Ascending aorta (tissue), 2 donors: ENCODE measurements at places on chromosomes 7 and 10.

DNA sequence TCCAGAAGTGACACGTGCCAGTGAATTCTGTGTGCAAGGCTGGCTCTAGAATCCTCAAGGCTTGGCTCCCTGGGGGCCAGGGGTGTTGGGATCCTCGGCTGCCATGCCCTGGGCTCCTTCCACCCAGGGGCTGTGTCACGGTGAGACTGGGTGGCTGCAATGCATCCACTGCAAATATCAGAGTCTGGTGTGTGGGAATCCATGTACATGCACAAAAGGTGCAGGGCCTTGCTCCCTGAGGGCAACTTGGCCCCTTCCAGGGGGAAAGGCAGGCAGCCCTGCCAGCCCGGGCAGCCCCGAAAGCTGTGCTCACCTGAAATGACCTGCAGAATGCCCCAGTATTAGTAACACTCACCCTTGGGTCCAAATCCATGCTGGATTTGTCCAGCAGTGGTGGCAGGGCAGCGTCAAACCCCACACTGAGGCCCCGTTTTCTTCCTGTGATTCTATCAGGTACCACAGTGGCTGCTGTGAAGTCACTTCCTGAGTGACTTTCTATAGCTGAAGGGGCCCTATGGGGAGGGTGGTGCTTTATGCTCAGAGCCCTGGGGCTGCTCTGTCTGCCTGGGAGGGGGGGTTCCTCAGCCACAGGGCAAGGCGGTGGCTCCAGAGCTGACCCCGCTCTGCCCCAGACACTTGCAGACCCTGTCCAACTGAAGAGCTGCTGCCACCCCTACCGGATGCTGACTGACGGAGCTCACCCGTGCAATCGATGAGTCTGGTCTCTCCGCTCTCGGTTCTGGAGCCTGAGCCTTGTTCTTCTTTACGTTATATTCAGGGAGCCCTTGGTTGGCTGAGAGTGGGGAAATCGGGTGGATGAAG is 317.7 kb downstream of the GLRX3 start:
- H3K27ac ChIP-seq: no peak overlapping the region
- no peaks in the 10 kb centered on the region for H3K4me1 ChIP-seq
- H3K36me3 ChIP-seq: no peaks in the 10 kb centered on the region
- H3K4me3 ChIP-seq: no peak overlapping the region

DNA sequence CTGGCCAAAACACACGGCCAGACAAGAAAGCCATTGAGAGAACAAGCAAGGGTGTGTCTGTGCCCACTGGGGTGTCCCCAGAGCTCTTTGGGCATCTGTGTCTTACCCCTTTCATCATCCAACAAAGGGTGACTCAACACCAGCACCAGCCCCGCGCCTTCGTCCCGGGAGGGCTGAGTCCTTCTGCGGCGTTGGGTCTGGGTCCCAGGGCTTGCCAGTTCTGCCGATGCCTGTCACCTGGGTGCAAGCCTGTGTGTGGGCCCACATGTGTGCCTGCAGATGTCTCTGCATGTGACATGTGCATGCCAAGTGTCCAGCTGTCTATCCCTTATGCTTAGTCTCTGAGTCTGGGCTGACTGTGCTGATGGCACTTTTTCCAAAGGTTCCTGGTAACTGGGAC is 24.4 kb upstream of the ELN start:
- peaks cover 22% of the 10 kb centered on the region for H3K4me1 ChIP-seq
- no peak overlapping the region for H3K4me3 ChIP-seq
- H3K36me3 ChIP-seq: no peaks in the 10 kb centered on the region
- DNase-seq: no peak
- peak overlapping the region; percentile 99 for H3K27ac ChIP-seq
- no peaks in the 10 kb centered on the region for H3K27me3 ChIP-seq

- no peaks in the 10 kb centered on the region for H3K27me3 ChIP-seq
- no peak overlapping the region for H3K4me3 ChIP-seq
- DNase-seq: no peak
- peak overlapping the region; percentile 68 for H3K27ac ChIP-seq
- no peaks in the 10 kb centered on the region for H3K36me3 ChIP-seq
Measured at GRCh38 chr10:28993861-28994260, 295.0 kb upstream of the LYZL1 start.

- H3K27me3 ChIP-seq: no peaks in the 10 kb centered on the region
- no peaks in the 10 kb centered on the region for H3K36me3 ChIP-seq
- no peak overlapping the region for H3K4me3 ChIP-seq
- no peak for DNase-seq
- H3K4me1 ChIP-seq: no peaks in the 10 kb centered on the region
Measured at GRCh38 chr10:98673171-98673782, 226.5 kb upstream of the HPS1 start.

DNA sequence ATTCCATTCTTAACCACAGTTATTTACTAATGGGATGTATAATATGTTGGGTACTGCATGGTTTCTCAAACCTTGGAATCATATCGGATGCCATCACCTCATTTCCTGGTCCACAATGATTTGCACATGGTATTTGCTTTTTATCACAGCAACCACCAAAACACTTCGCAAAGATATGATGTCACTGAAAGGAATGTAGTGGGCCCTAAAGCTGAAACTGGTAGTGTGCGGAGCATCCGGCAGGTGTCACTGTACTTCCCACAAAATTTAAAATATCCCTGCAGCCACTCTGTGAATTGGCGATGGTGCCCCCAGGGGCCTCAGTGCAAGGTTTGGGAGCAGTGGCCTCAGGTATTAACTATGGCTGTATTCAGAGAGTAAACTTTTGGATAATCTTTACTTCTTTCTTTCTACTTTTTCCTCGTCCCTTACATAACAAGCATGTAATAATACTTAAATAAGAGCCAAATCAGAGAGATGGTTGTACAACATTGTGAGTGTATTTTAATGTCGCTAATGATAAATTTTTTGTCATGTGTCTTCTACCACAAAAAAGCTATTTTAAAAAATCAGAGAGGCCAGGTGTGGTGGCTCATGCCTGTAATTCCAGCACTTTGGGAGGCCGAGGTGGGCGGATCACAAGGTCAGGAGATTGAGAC is 66.2 kb downstream of the FAM241B start:
- no peaks in the 10 kb centered on the region for H3K36me3 ChIP-seq
- no peak overlapping the region for H3K4me3 ChIP-seq
- DNase-seq: no peak
- no peaks in the 10 kb centered on the region for H3K4me1 ChIP-seq
- H3K27ac ChIP-seq: no peak overlapping the region
- no peaks in the 10 kb centered on the region for H3K27me3 ChIP-seq

DNA sequence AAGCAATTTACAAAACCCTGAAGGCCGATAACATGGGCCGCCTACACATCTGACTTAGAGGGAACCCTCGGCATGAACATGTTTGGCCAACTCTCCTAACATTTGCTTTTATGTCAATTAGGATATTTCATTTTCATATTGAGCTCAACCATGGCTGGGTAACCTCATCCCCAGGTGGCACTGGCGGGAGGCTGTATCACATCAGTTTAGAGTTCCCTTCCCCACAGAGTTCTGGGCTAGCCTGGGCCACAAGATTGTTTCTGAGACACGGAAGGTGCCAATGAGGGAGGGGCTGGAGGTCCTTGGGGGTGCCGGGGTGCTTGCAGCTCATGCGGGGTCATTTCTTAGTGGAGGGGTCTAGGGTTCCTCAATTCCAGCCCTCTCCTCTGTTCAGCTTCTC is 386.5 kb upstream of the MKI67 start:
- no peaks in the 10 kb centered on the region for H3K36me3 ChIP-seq
- no peaks in the 10 kb centered on the region for H3K4me1 ChIP-seq
- no peaks in the 10 kb centered on the region for H3K27me3 ChIP-seq

GRCh38 chr10:60883187-60883586 is 60.8 kb downstream of the RHOBTB1 start:
- H3K4me1 ChIP-seq: no peaks in the 10 kb centered on the region
- H3K27me3 ChIP-seq: no peaks in the 10 kb centered on the region
- peaks cover 4% of the 10 kb centered on the region for H3K36me3 ChIP-seq
- H3K27ac ChIP-seq: no peak overlapping the region
- no peak overlapping the region for H3K4me3 ChIP-seq

GRCh38 chr7:69429911-69430383 is 168.3 kb upstream of the AUTS2 start:
- H3K27me3 ChIP-seq: peaks cover 9% of the 10 kb centered on the region
- no peaks in the 10 kb centered on the region for H3K36me3 ChIP-seq
- H3K4me1 ChIP-seq: no peaks in the 10 kb centered on the region
- H3K4me3 ChIP-seq: peak overlapping the region; percentile 18

DNA sequence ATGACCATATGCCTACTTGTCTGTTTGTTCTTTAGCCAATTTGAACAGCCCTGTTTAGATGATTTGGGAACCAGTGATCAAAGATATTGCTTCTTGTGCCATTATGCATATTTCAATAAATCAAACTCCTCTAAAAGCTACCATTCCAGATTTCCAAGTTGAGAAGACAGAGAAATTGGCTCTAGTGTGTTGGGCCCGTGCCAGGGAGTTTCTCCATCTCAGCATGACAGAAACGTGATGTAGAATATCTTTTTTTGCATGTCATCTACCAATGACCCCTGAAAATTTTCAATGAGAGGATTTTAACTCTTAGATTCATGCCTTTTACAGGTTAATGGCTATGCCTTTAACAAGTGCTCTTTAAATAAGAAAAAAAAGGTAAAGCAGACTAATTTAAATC is 50.7 kb upstream of the CABCOCO1 start:
- no peaks in the 10 kb centered on the region for H3K27me3 ChIP-seq
- DNase-seq: no peak
- no peaks in the 10 kb centered on the region for H3K36me3 ChIP-seq
- no peak overlapping the region for H3K27ac ChIP-seq
- H3K4me3 ChIP-seq: no peak overlapping the region
- no peaks in the 10 kb centered on the region for H3K4me1 ChIP-seq

DNA sequence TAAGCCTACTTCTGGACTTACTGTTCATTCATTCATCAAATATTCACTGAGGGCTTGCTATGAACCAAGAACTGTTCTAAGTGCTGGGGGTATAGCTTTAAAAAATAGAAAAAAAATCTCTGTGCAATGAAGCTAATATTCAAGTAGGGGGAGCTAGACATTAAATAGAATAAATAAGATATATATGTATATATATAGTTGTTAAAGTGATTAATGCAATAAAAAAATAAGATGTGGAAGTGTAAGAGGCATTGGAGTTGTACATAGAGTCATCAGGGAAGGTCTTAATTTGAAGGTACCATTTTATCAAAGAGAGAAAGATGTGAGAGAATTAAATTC is 181.2 kb upstream of the AGR3 start:
- no peak for DNase-seq
- no peak overlapping the region for H3K4me3 ChIP-seq
- no peaks in the 10 kb centered on the region for H3K36me3 ChIP-seq
- H3K27me3 ChIP-seq: no peaks in the 10 kb centered on the region
- no peak overlapping the region for H3K27ac ChIP-seq

- H3K27ac ChIP-seq: no peak overlapping the region
- H3K27me3 ChIP-seq: no peaks in the 10 kb centered on the region
- no peaks in the 10 kb centered on the region for H3K36me3 ChIP-seq
- H3K4me1 ChIP-seq: no peaks in the 10 kb centered on the region
Measured at GRCh38 chr7:66913118-66914037, 7.6 kb upstream of the TMEM248 start.

- no peak for DNase-seq
- H3K27me3 ChIP-seq: no peaks in the 10 kb centered on the region
- H3K4me3 ChIP-seq: no peak overlapping the region
- no peak overlapping the region for H3K27ac ChIP-seq
- H3K4me1 ChIP-seq: no peaks in the 10 kb centered on the region
Measured at GRCh38 chr7:78134774-78135173, 336.2 kb downstream of the PHTF2 start.

- no peak overlapping the region for H3K27ac ChIP-seq
- H3K4me3 ChIP-seq: no peak overlapping the region
- no peaks in the 10 kb centered on the region for H3K4me1 ChIP-seq
- no peaks in the 10 kb centered on the region for H3K36me3 ChIP-seq
- no peak for DNase-seq
Measured at GRCh38 chr10:125407000-125407502, 246.7 kb upstream of the CTBP2 start.

- no peak for DNase-seq
- H3K27me3 ChIP-seq: no peaks in the 10 kb centered on the region
- no peaks in the 10 kb centered on the region for H3K36me3 ChIP-seq
- no peaks in the 10 kb centered on the region for H3K4me1 ChIP-seq
Measured at GRCh38 chr10:112475575-112476218, 28.7 kb downstream of the VTI1A start.

- H3K27me3 ChIP-seq: no peaks in the 10 kb centered on the region
- H3K36me3 ChIP-seq: no peaks in the 10 kb centered on the region
- H3K27ac ChIP-seq: no peak overlapping the region
- no peak for DNase-seq
- H3K4me1 ChIP-seq: peaks cover 23% of the 10 kb centered on the region
Measured at GRCh38 chr10:70510904-70511303, 32.3 kb downstream of the PALD1 start.

DNA sequence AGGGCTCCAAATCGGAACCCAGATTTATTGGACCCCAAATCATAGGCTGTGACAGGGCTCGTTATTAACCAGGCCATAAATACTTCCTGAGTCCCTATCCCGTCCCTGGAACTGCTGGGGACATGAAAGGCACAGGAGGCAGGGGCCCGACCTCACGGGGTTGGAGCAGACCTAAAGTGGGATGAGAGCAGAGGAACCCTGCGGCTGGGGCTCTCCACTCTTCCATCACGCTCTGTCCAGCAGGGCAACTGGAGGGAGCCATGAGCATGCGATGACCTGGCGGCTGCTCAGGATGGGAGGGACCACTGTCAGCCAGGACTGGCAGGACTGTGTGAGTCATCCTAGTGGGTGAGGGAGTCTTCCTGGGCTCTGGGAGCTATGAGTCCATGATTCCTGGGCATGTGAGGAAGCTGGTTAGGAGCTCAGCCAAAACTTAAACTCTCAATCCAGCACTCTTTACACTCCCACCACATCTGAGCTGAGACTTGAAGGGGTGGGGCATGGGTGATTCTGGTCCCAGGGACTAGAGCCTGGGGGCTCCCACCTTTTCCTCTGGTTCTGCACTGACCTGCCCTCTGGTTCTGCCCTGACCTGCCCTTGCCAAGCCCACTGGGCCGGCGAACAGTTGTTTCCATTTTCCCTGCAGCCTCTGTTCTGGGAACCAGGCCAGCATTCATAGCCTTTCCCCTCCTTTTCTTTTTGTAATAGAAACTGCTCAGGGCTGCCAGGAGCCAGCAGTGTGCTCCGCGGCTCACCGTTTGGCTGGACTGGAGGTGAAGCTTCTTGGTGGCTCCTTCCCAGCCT is 47.1 kb downstream of the SYPL1 start:
- H3K4me3 ChIP-seq: peak overlapping the region; percentile 50
- DNase-seq: peak; percentile 82
- peak overlapping the region; percentile 68 for H3K27ac ChIP-seq
- no peaks in the 10 kb centered on the region for H3K27me3 ChIP-seq
- H3K36me3 ChIP-seq: no peaks in the 10 kb centered on the region
- peaks cover 9% of the 10 kb centered on the region for H3K4me1 ChIP-seq

DNA sequence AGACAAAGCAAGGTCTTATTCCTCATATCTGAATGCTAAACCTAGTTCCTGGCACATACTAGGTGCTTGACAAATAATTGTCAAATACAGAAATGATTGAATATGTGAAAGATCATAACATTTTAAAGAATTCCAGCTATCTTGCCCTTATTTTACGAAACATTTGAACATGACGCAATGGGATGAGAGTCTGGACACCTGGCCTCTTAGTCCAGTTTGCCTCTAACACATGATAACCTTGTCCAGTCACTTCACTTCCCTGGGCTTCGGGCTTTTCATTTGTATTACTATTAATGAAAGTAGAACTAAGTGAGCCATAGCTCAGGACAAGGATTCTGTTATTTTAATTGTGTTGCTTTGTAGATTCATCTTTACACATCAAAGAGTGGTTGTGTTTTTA is 32.6 kb downstream of the PNLIPRP3 start:
- H3K27me3 ChIP-seq: no peaks in the 10 kb centered on the region
- DNase-seq: no peak
- no peaks in the 10 kb centered on the region for H3K4me1 ChIP-seq
- no peak overlapping the region for H3K4me3 ChIP-seq

- no peak for DNase-seq
- H3K27me3 ChIP-seq: no peaks in the 10 kb centered on the region
- no peak overlapping the region for H3K4me3 ChIP-seq
- no peak overlapping the region for H3K27ac ChIP-seq
- no peaks in the 10 kb centered on the region for H3K4me1 ChIP-seq
- H3K36me3 ChIP-seq: no peaks in the 10 kb centered on the region
Measured at GRCh38 chr7:142808461-142808801, 37.7 kb downstream of the PRSS2 start.
